Spinal cord (tissue), 10 donors: ENCODE measurements at places on chromosomes 7 and 10.

GRCh38 chr7:55134359-55134725, 115.5 kb downstream of the EGFR start:
- no peak for DNase-seq

DNA sequence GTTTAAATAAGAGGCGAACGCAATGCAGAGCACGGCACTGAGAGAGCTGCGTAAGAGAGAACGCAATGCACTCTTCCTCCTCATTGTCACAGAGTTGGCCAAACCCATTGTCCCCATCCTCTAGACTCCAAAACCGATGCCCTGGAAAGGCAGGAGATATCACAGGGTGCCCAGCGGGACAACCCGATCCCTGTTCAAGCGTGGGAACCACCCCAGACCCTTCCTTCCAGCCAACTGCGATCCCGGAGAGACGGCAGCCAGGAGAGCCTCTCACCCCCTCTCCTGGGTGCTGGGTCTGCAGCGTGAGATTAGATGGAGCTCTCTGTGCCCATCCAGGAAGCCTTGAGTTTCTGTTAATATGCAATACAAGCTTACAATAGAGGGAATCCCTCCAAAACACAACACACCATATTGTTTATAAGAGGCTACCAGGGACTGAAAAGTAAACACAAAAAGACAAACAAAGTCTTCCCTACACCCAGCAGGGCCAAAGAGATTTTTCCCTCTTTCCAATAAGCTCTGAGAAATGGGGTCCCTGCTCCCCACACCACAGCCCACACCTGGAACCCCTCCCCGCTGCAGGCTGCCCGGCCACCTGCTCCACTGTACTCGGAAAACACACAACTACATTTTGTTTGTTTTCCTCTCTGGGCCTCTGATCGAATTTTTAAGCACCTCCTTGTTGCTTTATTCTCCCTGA, 187.6 kb downstream of the ADARB2 start:
- DNase-seq: no peak

GRCh38 chr7:155809332-155809946, 2.8 kb downstream of the SHH start:
- DNase-seq: no peak

- peak; percentile 29 for DNase-seq
Observed at GRCh38 chr7:107693396-107693795, 32.8 kb downstream of the SLC26A4 start.

DNA sequence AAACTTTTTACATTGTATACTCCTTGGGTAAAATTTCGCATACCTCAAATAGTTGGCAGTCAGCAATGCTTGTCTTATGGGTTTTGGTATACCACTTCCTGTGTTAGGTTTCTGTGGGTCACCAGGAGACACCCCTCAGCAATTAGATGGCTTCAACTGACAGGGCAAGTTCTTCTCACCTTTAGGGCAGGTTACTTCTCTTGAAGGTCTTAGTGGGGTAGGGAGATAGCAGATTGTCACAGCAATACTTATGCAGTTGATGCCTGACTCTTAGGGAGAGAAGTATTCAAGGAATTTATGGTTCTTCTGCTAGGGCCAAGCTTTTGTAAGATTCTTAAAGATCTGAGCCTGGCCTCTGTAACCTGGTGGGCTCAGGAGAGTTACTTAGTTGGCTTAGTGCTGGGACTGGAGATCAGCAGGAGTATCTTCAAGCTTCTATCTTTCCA, 42.9 kb downstream of the MKLN1 start:
- no peak for DNase-seq

GRCh38 chr10:89923661-89924060, 222.3 kb downstream of the KIF20B start:
- DNase-seq: no peak

DNA sequence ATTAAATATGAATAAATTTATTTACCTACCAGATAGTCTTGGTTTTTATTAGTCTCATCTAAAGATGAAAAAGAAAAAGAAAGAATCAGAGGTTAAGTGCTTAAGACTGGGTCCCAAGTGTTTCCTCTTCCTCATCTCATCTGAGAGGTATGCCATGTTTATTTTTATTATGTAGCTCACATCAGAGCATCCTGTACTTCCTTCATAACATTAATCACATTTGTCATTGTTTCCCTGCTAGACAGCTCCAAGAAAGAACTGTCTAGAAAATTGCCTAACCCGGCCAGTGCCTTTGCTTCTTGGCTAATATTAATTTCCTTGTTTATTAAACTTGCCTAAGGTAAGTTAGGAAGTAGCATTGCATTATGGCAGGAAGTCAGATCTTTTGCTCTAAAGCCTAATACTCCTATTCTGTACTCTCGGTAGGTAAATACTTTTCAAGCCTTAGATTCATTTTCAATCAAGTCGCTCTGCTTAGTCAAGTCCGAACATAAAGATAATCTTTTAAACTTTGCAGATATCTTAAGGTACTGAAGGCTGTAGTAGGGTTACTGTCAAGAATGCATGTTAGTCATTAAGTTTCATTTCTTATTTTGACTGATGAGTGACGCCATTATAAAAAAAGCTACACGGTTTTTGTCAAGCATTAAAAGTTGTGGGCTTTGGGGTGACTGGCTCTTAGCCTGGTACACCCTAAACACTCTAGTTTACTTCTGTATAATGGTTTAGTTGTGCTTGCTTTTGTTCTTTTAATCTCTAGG, 47.4 kb downstream of the ZMYND11 start:
- DNase-seq: no peak

DNA sequence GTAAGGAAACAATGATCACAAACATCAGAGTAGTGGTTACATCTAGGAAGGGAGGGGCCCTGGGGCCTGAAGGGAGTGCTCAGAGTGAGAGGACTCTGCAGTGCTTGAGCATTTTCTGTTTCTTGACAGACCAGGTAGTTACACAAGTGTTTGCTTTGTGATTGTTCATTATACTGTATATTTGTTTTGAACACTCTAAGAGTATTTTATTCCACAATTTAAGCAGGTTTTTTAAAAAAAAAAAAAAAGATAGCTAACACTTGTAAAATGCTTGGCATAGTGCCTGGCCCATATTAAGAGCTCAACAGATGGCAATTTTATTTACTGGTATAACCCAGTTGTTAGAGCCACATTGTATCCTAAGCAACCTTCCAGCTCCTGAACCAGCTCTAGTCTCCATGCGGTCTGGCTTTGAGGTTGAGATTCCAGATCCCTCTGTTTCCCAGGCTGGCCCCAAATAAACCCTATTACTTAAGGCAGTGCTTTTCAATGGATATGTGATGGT, 20.1 kb upstream of the ATXN7L1 start:
- peak; percentile 69 for DNase-seq

GRCh38 chr7:36304099-36304425, 85.6 kb upstream of the ANLN start:
- DNase-seq: no peak

DNA sequence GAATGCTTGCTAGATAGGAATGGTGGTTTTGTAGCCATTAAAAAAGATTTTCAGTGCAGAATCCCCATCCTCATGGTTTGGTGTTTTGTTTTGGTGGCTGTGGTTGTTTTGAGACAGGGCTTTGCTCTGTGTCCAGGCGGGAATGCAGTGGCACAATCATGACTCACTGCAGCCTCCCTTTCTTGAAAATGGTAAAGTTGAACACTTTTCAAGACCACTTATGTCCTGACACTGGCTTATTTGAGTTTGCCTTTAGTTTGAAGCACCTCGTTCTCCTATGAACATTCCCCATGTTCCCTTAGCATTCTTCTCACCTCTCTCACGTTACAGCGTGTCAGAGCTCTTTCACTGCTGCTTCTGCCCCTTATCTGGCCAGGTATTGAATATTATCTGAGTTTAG, 140.1 kb downstream of the LRRC4 start:
- DNase-seq: no peak

DNA sequence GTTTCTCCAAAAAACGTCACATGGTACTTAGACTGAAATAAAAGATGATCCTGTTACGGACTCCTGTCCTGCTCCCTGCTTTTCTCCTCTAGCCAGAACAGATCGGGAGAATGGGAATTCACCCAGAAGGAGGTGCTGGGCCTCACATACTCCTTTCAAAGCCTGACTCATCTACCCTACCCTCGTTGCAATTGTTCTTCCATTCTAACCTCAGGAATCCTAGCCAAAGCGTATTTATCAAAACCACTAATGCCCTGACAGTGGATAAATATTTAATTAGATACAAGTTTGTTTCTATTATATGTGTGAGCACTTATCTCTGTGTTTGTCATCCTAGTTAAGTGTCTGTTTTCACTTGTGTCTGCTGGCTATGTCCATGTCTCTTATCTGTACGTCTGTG, 21.7 kb downstream of the ZCWPW1 start:
- DNase-seq: no peak

- DNase-seq: no peak
Observed at GRCh38 chr10:98404571-98405359, 10.2 kb downstream of the PYROXD2 start.

DNA sequence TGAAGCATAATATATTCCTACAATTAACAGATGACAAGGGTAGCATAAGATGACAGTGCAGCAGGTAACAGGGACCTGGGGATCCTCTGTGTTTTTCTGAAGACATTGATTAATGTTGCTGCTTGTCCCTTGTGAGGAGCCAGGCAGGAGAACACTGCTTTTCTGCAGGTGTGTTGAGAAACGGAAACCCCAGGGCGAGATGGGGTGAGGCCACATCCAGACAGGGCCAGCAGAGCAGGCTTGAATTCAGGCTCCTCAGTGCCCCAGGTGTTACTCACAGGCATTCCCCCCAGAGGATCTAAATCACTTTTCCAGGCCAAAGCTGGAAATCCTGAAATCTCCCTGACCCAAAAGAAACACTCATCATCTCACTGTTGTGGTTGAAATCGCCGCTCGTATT, 105.3 kb downstream of the CCDC3 start:
- no peak for DNase-seq

DNA sequence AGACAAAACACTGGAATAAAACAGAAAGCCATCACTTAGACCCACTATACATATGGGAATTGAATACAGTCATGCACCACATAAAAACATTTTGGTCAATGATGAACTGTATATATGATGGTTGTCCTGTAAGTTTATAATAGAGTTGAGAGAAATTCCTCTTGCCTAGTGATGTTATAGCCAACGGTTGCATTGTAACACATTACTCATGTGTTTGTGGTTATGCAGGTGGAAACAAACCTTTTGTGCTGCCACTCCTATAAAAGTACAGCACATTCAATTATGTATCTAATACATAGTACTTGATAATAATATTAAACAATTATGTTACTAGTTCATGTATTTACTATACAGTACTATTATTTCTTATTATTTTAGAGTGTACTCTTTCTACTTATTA, 381.2 kb upstream of the MBL2 start:
- DNase-seq: no peak

GRCh38 chr7:150998341-150998740, 7.5 kb downstream of the NOS3 start:
- DNase-seq: no peak

DNA sequence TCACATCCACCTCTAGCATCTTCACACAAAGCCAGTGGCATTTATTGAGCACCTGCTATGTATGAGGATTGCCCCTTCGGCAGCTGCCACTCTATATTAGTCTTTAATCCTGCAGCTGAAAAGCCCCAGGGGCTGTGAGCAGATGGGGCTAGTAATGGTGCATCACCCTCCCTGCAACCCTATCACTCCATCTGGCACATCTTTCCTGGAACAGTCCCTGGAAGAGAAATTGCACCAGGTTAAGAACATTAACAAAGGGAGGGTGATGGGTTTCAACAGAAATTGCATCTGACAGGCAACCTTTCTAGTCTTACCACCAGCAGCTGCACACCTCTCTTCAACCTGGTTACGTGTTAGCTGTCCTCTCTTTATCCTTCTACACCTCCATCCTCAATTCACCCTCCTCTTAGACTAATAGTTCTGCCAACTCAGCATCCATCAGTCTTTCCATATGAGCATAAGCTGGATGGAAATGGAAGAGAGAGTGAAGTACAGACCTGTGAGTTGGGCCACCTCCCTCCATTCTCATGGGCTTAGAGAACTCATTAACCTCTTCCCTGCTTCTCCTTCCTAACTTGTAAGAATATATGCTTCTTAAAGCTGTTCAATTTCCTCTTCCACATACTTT, 168.6 kb upstream of the NEBL start:
- DNase-seq: no peak
